ENCODE measurements at places on chromosomes 3 and 15. TPM values are rescaled to one million over a fixed set of nuclear protein-coding genes. Genes with fewer than 3 reads are reported as not detected.

DNA sequence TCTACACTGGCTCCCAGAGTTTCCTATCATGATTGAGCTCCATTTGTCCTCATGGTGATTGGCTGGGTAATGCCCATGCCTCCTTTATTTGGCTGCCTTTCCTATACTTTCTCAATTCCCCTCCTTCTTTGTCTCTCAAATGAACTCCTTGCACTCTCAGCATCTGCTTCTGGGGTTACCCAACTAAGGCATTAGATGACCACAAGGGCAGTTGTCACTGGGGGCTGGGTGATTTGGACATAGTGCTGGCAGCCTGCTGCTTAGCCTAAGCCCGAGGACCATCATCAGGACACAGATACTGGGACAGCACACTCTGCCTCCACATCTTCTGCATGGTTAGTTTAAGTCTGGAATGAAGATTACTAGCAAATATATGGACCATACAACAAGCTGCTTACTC is 49.2 kb upstream of the LRRFIP2 start:
- DNase-seq = no peak

GRCh38 chr3:147304756-147305155 is 101.6 kb downstream of the ZIC4 start:
- no peak for DNase-seq

Gene TRPM1
- total RNA-seq = not detected

Gene SYNPR
- total RNA-seq = not detected

DNA sequence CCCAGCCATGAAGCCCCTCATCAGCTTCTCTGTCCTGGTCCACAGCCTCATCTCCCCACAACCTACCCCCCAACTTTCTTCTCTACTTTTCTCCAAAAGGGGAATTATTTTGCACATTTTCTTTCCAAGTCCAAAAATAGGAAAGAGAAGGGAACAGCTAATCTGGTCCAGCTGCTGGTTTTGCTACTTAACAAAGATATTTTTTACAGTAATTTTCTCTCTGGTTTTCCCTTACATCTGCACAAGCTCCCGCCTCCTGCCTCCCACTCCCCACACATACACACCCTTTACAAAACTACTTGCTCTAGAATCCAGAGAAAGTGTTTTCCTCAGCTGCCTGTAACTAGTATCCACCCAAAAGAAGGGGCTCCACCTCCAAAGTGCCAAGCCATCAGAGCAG is 177.2 kb downstream of the POLR2M start:
- DNase-seq = no peak

GRCh38 chr15:53670701-53671100 is 88.8 kb downstream of the WDR72 start:
- DNase-seq = no peak

GRCh38 chr3:17075907-17076306 is 191.2 kb downstream of the PLCL2 start:
- no peak for DNase-seq

DNA sequence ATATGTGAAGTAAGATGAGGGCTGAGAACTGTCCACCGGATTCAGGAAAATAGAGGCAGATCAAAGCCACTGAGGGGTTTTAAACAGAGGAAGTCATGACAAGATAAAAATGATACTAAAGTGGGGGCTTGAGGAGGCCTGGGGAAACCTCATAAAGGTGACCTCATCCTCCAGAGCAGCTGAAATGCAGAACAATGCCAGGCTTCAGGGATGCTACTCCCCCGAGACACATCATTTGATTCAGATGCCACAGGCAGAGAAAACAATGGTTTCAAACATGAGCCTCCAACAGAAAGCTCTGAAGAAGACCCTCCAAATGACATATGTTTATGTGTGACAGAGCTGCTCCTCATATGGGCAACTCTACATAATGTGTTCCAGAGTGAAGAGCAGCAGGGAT is 6.4 kb downstream of the CFAP20DC start:
- DNase-seq = no peak

Gene MUC4
- 0.13 TPM for total RNA-seq
